ENCODE measurements at places on chromosomes 6 and 20.

DNA sequence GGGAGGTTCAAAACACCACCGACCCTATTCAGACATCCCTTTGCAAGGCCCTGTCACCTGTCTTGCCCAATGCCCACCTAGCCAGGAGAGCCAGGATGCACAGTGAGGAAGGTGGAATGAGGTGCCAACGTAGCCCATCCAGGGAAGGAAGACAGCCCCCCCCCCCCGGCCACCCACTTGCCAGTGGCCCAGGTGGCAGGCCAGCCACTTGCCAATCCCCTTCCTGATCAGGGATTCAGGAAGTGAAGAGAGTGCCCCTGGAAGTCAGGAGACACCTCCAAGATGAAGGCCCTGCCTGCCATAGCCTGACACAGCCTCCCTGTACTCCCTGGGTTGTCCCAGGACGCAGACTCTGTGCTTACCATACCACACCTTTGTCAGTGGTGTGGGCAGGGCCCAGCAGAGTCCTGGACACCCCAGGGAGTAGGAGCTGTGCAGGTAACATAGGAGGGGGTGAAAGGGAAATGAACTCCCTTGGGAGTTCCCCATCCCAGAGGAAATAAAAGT, 54.7 kb downstream of the MRPL14 start:
- no peak for DNase-seq

DNA sequence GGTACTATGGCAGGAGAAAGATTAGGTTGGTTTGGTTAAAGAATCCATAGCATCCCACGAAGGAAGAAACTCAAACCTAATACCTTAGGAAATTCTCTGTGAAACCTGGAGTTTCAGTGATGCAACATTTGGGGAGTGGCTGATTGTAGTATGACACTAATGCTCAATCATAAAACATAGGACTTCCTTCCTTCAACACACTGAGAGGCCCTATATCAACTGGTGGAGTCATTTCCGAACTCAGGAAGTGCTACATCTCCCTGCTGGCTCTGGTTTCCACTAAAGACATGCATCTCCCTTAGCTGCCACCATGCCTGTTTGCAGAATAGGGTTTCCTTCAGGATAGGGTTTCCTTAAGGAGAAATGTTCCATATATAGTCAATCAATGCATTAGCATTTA, 5.2 kb upstream of the MANEA start:
- no peak for DNase-seq

GRCh38 chr6:81853975-81854374, 101.5 kb upstream of the TENT5A start:
- DNase-seq: no peak

DNA sequence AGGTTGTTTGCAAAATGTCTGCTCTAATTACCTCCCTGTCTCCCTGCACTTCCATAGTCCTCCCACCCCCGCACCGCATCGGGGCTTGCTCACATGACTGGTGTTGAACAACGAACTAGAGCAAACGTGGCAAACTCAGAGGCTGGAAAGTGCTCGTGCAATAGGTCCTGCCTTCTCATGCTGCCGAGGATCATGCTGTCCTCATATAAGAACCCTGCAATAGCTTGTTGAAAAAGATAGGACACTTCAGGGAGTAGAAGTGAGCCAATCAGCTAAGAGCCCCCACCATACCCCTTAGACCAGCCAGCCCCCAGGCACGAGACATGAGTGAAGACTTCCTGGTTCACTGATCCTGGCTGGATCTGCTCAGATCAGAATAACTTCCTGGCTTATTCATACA, 219.2 kb downstream of the C6orf118 start:
- DNase-seq: no peak

DNA sequence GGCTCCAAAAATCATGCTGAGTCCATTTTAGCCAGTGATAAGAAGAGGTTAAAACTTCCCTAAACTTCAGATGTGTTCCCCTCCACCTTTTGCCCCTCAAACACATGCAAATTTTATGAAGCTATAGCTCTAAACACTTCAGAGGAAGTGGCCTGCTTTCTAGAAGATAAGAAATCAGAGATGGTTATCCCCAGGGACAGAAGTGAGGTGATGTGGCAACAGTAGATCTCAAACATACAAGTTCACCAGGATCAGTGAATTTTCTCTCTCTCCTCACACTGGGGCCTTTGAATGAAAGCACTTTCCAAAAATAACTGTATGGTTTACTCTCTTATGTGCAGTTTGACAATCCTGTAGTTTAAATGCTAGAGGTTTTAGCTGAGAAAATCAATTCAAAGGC, 332.0 kb downstream of the BTBD9 start:
- no peak for DNase-seq

- DNase-seq: no peak
Observed at GRCh38 chr20:61964675-61965605, 100.7 kb downstream of the TAF4 start.

DNA sequence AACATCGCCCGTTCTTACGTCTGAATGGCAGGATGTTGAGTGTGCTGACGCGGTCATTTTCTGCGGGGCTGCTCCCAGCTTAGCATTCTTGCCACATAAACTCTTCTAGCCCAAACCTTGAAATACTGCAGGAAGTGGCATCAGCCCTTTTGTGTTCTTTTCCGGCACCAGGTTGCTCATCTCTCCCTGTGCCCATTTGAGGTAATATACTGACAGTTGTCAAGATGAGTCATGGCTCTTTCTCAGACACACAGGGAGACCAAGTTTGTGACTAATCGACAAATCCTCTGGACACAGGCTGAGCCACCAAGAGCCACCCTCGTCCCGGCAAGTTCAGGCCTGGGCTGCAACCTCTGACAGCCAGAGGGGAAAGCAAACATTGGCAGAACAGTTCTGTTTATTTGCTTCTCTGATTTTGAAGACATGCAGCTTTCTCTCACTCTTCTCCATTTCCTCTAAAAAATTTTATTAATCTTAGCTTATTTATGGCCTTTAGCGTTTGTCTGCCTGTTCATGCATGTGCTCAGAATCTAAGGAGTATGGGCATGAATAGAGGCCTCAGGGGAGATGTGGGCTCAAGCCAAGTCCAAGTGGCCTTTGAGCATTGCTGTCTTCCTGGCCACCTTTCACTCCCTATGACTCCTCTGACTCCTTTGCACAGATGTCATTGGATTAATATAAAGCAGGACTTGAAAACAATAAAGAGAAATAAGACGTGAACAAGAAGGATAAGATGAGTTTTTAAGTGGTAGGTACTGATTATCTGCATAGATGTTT, 328.2 kb upstream of the JAG1 start:
- DNase-seq: peak; percentile 17

GRCh38 chr6:68635706-68636513, 828 bp downstream of the ADGRB3 start:
- no peak for DNase-seq

DNA sequence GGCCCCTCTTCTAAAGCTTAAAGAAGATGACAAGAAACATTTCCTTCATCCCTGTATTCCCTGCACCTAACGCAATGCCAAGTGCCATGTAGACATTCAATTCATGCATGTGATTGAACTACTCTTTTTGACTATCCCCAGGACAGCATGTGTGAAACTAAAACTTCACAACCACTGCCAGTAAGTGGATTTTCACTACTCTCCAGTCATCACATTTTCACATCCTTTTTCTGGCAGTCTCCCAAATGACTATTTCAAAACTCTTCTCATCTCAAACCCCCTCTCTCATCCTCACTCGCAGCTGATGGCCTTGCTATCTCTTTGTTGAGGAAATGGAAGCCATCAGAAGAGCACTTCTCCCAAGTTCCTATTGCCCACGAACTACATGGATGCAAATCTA, 122.6 kb downstream of the OPRM1 start:
- no peak for DNase-seq

GRCh38 chr6:149273318-149273717, 44.2 kb upstream of the TAB2 start:
- DNase-seq: no peak

DNA sequence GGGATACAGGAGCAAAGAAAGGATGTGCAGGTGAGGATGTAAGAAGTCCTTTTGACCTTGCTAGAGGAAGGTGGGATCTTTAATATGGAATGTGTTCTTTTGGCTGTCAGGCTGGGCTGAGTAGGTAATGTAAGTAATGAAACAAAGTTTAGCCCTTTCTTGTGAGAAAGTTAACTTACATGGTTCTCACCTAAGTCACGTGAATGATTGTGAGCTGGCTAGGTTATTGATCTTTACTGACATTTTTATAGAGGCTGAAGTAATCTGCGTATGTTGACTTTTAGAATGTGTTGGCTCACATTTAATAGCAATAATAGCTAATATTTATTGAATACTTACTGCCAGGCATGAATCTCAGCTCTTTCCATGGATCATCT, 2.6 kb downstream of the TOP1 start:
- DNase-seq: no peak

DNA sequence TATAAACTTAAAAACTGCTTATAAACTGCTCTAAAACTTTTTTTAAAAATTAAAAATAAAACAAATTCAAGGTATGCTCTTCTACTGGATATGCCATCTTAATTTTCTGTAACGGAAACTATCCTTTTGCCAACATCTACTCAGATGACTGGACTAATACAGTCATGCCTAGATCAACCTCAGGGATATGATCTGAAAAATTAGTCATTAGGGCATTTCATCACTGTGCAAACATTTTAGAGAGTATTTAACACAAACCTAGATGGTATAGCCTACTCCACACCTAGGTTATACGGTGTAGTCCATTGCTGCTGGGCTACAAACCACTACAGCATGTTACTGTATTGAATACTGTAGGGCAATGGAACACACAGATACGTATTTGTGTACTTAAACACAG, 64.8 kb downstream of the TRIM27 start:
- no peak for DNase-seq

DNA sequence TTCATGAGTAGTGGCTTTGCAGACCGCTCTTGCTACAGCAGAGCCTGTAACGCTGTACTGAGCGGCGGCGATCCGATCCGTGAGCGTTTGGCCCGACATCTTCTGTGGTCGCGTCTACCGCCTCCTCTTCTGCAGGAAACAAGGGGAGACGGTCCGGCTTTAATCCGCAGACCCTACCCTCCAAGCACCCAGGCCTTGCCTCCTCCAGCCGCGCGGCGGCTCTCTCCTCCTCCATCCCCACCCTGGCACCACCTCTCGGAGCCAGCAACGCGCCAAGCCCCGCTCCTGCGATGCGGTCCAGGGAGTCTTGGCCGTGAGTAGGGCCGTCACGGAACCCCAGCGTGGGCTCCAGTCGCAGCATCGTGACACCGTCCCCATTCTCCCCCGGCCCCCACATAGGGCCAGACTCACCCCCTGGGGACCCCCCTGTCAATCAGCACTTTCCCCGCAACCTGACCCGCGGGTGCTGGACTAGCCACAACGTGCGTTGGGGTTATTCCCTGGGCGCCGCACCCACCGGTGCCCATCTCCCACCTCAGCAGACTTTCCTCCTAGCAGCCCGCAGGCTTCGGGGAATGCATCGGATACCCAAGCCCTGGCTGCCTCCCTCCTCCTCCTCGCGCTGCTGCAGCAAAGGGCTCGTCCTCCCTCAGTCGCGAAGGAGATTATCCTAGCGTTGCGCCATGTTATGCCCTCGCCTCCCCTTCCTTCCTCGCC, 914 bp downstream of the SNAP91 start:
- DNase-seq: peak; percentile 9

DNA sequence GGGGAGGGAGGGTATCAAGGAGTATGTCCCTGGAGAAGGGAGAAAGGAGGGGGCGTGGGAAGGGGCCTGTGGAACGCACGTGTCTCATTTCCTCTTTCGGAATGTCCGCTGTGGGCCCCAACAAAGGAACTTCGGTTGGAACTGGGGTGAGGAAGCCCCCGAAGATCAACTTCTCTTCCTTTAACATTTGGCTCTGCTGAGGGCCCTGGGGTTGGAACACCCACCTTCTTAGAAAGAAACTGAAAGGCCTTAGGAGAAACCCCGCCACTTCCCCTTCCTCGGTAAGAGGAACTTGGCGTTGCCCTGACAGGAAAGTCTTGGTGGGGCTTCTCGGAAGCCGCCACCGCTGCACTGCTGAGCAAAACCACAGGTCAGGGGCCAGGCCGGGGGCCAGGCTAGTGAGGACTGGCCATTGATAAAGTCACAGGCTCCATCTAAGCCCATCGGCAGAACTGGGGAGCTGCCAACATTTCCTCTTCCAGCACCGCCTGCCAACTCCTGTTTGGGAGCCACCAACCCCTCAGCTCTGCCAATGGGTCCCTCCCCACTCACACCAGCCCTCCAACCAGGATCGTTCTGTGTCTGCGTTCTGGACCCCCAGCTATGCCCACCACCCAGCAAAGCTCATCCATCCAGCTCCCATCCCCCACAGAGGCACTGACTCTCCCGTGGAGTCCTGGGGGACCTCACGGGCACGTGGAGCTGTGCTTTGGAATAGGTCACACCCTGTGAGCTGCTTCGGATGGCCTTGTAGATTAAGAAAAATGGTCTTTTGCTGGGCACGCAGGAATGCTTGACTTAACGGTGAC, 44.8 kb downstream of the FGD2 start:
- DNase-seq: no peak

- DNase-seq: no peak
Observed at GRCh38 chr6:10513544-10513943, 7.6 kb upstream of the GCNT2 start.

GRCh38 chr6:30562470-30563425, 5.7 kb downstream of the PRR3 start:
- DNase-seq: no peak

DNA sequence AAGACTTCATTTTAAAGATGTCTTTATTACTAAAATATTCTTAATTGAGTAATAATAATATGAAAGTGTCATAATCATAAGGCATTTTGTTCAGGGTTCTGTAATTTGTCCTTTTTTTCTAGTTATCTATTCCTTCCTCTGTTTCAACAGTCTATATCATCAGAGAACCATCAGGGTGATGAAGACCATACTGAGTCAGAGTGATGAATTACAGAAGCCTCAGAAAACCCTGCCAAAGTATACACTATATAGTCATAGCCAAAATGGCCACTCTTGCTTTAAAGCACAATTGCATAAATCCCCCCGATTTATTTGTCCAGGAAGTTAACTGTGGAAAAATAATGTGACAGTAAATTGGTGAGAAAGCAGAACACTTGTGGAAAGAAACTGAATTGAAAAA, 735.0 kb downstream of the EPHA7 start:
- no peak for DNase-seq

GRCh38 chr20:43699941-43700565, 26.7 kb downstream of the GTSF1L start:
- DNase-seq: no peak

DNA sequence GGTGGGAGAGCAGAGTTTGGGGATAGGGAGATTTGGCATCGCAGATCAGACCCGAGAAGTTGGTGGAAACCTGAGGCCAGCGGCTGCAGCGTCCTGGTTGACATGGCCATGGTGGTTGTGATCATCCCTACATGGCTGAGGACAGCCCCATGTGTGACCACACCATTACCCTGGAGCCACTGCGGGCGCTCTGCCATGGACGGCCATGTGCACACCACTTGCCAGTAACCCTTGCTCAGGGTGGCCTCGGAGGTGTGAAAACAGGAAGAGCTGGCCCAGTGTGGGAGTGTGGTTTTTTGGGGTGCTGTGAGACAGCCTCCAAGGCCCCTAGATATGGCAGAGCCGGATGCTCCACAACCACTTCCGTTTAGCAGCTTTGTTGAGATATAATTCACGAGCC, 64.4 kb downstream of the TMEM242 start:
- no peak for DNase-seq
